Activated T-cell treated with anti-CD3 and anti-CD28 coated beads, Interleukin-2, amount 50 U/mL, for 48 hours (primary cell): ENCODE measurements at places on chromosomes 6 and 20.

DNA sequence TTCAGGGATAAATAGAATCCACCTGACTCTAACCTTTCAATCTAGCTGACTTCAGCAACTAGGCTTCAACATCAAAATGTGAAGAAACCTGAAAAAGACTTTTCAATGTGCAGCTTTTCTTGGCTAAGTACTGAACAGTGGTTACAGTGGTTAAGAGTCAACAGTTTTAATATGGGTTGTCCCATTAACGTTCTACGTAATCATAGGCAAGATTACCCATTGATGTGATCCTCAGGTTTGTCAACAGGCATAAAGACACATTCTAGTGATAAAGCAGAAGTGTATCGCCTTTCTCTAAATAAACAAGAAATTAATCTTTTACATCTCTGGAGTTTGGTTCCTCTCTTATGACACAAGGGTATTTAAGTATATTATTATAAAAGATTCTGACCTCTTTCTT is 154.1 kb upstream of the RUNX2 start:
- no peak for DNase-seq

GRCh38 chr6:19731282-19731681 is 105.9 kb upstream of the ID4 start:
- DNase-seq: no peak

- no peak for DNase-seq
Observed at GRCh38 chr6:127191716-127192115, 73.2 kb downstream of the RSPO3 start.

- peak; percentile 82 for DNase-seq
Observed at GRCh38 chr6:157981395-157982101, at the start of gene SYNJ2. Gene SYNJ2 (plus strand): TSS chr6:157981863. CDS start chr6:157981962, 99 bp downstream.

- DNase-seq: no peak
Observed at GRCh38 chr6:148435386-148435785, 92.7 kb downstream of the SASH1 start.

DNA sequence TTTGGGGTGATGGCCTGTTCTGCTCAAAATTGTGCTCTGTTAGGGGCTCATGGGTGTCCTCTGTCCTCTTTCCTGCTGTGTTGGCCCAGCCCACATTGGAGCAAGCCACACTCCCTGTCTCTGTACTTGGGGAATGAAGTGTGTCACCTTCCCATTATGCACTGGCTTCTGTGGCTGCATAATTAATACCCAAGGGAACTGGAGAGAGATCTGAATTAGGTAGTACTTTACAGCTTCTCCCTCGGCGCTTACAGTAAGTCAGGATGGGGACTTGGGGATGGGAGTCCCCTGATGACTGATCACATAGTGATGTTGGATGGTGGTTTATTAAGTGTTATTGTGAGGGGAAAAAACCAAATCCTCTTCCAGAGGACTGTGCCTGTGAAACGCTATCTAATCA is 116.6 kb downstream of the FOXO3 start:
- DNase-seq: no peak

DNA sequence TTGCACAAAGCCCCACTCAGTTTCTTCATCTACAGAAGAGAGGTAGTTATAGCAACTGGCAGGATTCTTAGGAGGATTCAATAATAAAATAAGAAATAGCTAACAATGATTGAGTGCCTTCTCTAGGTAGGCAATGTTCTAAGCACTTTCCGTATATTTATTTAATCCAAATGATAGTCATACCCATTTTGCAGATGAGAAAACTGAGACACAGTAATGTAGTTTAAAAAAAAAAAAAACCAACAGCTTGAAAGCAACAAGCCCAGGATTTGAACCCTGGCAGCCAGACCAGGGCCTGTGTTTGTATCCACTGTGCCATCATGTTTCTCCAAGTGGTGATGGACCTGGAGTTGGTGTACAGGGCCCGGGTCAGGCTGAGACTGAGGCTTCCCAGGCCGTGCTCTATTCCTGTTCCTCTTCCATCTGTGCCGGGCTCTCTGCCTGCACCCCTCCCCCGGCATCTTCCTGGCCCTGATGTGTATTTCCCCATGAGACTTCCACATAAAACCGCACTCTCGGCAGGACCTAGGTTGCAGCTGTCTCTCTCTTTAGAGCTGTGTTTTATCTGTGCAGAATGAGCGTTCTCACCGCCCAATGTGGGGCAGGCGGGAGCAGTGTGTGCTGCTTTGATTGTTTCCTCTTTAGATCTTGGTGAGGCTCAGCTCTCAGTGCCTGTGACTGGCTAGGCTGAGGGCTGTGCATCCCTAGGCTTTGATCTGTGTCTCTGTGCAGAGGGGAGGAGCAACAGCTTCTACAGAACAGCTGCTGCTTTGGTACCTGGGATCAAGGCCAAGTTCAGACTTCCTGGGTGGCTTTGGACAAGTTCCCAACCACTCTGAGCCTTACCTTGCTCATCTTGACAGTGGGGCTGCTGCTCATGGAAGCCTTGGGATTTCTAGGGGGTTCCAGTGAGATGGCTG is 49.5 kb downstream of the TOX2 start:
- peak; percentile 30 for DNase-seq

GRCh38 chr6:132017942-132018341 is 66.8 kb upstream of the CCN2 start:
- no peak for DNase-seq

GRCh38 chr20:19778404-19778803 is 20.3 kb downstream of the RIN2 start:
- DNase-seq: no peak

- no peak for DNase-seq
Observed at GRCh38 chr6:593907-594212, 63.0 kb downstream of the HUS1B start.

DNA sequence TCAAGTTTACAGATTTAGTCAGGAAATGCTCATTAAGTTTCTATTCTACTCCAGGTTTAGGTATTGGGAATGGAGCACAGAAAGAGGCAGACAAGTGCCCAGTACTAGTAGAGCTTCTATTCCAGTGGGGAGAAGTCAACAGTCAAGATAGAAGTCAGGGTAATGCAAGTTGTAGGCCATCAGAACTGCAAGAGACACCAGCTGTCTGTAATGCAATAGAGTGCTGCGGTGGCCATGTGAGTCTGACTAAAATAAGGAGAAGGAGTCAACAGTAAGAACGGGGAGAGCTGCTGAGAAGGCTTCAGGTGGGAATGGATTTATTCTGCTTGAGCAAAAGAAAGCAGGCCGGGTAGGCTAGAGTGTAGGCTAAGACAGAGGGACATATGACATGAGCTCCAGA is 515.0 kb downstream of the QKI start:
- no peak for DNase-seq

DNA sequence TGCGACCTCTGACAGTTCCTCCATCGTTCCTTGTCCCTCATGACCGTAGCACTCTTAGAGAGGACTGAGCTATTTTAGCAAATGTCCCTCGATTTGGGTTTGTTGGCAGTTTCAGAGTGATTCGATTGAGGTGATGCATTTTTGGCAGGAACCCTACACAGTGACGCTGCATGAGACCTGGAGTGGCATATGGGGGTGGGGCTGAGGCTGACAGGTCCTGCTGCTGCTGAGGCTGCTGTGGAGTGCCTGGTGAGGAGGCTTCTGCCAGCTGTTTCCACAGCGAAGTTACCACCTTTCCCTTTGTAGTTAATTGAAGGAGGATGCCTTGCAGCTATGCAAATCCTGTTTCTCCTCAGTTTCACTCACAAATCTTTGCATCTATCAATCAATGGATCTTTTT is 19.8 kb downstream of the PXDC1 start:
- DNase-seq: no peak

GRCh38 chr6:148969603-148970061 is 222.8 kb downstream of the UST start:
- no peak for DNase-seq

DNA sequence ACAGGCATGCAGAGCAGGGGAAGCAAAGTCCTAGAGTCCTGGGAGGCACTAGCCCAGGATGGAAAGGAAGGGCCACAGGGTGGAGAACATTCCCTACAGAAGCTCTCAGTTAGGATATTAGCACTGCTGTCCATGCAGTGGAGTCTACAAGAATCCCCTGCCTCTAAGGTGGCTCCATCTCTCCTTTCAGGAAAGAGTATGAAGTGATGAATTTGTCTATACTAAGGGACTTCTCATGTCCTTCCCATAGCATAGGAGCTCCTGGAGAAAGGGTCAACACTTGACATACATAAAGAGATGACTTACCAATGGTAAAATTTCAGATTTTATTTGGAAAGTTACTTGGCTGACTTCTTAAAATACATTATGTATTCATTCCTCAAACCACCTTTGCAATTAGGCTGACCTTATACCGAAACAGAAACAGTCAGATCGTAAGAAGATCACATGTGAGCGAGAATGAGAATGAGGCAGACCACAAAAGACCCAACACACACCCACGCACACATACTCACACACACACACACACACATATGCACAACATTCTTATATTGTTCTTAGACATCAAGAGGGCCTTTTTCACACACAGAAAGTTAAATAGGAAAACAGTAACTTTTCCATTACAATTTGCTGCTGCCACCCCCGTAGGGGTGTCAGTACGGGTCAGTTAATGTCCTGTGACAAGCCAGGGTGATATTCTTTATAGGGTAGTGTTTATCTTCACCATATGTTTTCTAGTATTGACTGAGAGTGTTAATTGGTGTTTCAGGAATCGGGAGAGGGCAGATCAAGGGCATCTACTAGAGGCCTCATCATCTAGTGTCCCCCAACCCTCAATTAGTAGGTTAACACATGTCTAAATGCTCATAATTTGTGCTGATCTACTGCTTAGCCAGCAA is 159.4 kb downstream of the FAXC start:
- peak; percentile 38 for DNase-seq

- no peak for DNase-seq
Observed at GRCh38 chr6:53233309-53233708, 84.7 kb upstream of the GCM1 start.

GRCh38 chr6:5337573-5337972 is 76.3 kb downstream of the FARS2 start:
- DNase-seq: no peak

GRCh38 chr20:59428441-59429205 is 128.2 kb downstream of the EDN3 start:
- no peak for DNase-seq

GRCh38 chr6:36559011-36559793 is 11.9 kb upstream of the STK38 start:
- DNase-seq: no peak

DNA sequence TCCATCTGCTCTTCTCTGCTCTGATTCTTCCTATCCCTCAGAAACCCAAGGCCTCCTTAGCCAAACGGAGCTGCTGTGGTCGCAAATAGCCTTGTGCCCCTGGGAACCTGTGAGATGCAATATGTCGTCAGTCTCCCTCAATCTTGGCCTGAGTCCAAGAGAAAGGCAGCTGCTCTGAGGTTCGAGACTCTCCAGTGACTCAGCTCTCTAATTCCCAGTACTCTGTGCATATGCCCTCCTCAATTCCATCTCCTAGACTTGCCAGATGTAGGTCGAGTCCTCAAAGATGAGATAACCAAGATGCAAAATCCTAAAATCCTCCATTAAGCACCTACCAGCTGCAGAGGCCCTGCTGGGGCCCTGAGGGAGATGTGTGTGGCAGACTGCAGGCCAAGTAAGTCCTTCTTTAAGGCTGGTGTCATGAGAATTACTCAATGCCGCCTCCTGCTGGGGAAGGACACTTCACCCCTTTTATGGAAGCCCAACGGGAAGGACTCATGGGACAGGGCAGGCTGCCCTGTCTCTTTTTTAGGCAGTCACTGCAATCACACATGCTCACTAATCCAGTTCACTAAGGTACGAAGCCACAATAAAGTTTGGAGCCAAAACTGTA is 28.5 kb downstream of the C6orf15 start:
- peak; percentile 74 for DNase-seq

- no peak for DNase-seq
Observed at GRCh38 chr6:103874575-103874974, 985.1 kb downstream of the HACE1 start.
